ENCODE measurements at places on chromosomes 3 and 15.

DNA sequence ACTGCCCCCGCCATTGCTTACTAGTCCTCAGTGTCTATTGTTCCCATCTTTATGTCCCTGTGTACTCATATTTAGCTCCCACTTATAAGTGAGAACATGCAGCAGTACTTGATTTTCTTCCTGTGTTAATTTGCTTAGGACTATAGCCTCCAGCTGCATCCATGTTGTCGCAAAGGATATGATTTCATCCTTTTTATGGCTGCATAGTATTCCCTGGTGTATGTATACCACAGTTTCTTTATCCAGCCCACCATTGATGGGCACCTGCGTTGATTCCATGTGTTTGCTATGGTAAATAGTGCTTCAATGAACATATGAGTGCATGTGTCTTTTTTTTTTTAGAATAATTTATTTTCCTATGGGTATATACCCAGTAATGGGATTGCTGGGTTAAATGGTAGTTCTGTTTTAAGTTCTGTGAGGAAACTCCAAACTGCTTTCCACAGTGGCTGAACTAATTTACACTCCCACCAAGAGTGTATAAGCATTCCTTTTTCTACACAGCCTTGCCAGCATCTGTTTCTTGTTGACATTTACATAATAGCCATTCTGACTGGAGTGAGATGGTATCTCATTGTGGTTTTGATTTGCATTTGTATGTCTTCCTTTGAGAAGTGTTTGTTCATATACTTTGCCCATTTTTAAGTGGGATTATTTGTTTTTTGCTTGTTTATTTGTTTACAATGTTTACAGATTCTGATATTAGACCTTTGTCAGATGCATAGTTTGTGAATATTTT, 53.7 kb downstream of the GALK2 start:
- DNase-seq: no peak

GRCh38 chr3:179796421-179796820, 143.6 kb downstream of the USP13 start:
- no peak for DNase-seq

DNA sequence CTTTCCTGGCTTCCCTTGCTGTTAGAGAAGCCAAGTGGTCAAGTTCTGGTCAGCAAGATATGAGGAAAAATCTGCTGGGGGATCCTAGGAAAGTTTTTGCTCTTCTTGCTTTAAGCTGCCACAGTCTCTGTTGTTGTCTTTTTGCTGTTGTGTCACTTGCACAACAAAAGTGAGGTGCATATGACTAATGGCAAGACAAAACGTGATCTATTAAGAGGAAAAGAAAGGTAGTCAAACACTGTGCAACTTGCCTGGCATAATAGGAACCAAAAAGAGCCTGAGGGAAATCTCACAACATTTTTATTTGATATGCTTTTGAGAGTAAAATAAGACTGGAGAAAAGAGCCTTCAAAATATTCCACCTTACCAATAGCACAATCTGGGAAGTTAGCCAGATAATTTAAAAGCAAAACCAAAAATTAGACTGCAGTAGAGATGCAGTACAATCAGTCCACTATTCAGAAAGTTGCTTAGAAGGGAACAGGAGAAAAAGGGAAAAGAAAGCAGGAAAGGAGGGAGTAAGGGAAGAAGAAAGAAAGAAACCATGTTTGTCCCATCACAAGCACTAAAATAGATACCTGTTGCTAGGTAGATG, 110.0 kb upstream of the SLC4A7 start:
- no peak for DNase-seq

GRCh38 chr15:68211656-68212320, 6.7 kb upstream of the CALML4 start:
- DNase-seq: no peak

DNA sequence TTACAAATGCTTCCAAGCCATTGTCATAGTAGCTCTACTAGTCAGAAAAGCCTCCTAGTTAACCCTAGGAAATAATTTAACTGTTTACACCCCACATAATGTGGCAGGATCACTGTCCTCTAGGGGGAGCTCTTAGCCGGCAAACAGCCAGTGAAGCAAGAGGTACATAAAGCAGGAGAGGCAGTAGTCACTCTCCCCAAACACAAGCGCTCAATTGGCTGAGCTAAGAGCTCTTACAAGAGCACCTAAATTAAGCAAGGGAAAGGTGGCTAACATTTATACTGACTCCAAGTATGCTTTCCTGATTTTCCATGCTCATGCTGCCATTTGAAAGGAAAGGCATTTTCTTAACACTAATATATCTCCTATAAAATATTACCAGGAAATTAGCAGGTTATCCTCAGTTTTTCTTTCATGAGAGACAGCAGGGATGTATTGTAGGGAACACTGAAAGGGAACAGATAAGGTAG, 37.6 kb downstream of the NCEH1 start:
- DNase-seq: peak; percentile 9

DNA sequence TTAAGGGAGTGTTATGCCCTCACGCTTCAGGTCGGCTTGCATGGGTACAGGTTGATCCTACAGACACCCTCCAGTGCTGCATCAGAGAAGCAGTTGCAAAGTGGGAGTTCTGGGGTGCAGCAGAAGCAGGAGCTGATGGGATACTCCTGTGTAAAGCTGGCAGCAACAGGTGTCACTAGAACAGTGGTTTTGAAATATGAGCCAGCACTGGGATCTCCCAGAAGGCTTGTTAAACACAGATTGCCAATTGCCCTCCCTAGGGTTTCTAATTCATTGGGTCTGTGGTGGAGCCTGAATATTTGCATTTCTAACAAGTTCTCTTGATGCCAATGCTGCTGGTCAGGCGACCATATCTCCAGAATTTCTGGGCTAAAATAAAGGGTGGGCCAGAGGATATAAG, 350.4 kb downstream of the CLSTN2 start:
- no peak for DNase-seq

DNA sequence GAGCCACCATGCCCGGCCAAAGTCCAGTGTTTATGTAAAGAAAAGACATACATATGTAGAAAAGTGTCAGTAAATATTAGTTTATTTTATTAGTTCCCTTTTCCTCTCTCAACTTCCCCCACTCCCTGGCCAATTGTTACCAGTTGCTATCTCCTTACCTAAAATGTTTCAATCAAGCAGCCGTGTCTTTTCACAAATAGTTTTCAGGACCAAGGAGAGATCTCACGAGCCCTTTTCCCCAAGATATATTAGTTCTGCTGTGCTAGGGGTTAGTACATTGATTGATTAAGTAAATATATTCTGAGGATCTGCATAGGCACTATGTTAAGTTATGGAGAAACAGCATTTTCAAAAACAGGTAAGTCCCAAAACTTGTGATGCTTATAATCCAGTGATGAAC, 87.4 kb downstream of the ZIC4 start:
- DNase-seq: no peak

- no peak for DNase-seq
Observed at GRCh38 chr3:28905798-28906197, 375.1 kb upstream of the RBMS3 start.

- no peak for DNase-seq
Observed at GRCh38 chr3:77780278-77780996, 740.5 kb downstream of the ROBO2 start.

DNA sequence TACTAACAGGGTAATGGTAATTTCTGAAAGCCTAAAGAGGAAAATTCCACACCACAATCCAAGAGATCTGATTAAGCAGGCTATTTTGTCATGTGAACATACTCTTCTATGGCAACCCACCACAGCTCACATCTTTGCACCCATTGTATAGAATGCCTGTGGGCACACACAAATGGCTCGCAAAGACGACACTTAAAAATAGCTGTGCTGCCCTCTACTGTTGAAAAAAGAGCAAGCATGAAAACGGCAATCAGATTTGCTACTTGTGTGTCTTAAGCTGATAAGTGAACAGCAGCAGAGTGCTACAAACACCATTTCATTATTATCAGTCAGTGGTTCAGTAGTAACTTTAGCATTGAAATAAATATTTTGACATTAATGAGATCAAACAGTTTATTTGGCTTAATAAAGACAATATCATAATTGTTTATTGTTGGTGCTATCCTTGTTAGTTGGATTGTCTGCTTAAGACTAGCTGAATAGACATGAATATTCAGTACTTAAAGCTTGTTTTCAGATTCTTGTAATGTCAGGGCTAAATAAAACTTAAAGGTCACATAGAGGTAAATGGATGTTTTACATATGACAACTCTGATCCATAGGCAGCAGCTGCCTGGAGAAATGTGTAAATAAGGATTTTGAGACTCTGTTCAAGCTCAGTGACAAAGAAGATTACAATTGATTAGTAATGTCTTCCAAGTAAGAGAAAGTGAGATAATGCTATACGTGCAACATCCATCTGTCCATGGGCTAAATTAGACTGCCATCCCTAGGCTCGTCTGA, 199.1 kb downstream of the LRRN1 start:
- no peak for DNase-seq

- no peak for DNase-seq
Observed at GRCh38 chr3:59189526-59189925, 139.7 kb upstream of the CFAP20DC start.

DNA sequence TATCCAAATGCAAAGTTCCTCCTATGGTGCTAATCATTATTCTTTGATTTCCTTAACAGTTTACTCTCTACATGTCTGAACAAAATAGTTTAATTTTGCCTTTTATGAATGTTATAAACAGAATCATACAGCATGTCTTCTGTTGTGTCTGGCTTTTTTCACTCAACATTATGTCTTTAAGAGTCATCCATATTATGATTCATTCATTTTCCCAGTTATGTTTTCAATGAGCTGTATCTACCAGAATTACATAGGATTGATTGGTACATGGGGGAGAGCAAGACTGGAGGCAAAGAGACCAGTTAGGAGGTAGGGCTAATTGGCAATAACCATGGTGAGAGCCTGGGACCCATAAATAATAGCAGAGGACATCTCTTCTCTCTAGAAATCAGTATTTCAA, 16.6 kb upstream of the RAP2B start:
- no peak for DNase-seq

- DNase-seq: no peak
Observed at GRCh38 chr15:33014586-33014985, 179.9 kb downstream of the FMN1 start.

DNA sequence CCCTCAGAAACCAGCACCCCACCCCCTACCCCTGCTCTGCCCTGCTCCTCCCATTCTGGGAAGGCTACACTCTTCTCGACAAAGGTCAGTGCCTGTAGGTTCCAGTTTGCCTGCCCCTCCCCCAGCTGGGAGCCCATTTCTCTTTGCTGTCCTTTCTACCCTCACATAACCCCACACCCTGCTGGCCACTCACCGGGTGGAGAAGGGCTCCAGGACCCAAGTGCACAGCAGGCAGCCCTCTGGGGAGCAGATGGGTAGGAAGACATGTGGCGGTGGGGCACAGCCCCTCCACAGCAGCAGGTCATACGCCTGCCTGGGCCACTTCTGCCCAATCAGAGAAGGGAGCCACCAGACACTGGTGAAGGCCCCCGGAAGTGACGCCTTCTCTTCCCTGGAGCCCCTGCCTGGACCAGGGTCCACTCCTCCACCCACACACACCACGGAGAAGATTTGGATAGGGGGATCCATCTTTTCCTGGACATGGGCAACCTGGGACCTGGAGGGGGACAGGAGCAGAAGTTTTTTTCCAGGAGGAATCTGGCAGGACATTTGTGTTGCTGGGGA, at the start of gene THPO:
TSS of gene THPO (minus strand) at position 326 of the 564 bp plus-strand sequence. CDS start 1,948 bp downstream, outside the sequence.
- DNase-seq: no peak

GRCh38 chr15:70226337-70226980, 128.7 kb upstream of the TLE3 start:
- no peak for DNase-seq

GRCh38 chr3:133153382-133153781, 115.2 kb downstream of the TMEM108 start:
- no peak for DNase-seq

DNA sequence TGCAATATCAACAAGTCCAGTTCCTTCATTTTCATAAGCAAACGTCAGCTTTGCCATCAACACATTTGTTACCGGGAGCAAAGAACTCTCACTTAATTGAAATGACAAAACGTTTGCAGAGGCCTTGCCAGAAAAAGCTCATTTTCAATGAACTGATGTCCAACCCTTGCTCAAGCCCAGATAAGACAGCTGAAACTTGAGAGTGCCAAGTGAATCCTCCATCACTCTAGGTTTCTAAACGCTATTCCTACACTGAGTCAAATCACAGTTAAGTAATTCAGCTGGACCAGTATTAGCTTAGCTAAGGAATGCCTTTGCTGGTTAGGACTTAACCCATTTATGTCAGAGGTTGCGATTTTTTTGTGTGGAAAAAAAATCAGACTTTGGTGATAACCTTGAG, 11.5 kb downstream of the CHSY1 start:
- no peak for DNase-seq

DNA sequence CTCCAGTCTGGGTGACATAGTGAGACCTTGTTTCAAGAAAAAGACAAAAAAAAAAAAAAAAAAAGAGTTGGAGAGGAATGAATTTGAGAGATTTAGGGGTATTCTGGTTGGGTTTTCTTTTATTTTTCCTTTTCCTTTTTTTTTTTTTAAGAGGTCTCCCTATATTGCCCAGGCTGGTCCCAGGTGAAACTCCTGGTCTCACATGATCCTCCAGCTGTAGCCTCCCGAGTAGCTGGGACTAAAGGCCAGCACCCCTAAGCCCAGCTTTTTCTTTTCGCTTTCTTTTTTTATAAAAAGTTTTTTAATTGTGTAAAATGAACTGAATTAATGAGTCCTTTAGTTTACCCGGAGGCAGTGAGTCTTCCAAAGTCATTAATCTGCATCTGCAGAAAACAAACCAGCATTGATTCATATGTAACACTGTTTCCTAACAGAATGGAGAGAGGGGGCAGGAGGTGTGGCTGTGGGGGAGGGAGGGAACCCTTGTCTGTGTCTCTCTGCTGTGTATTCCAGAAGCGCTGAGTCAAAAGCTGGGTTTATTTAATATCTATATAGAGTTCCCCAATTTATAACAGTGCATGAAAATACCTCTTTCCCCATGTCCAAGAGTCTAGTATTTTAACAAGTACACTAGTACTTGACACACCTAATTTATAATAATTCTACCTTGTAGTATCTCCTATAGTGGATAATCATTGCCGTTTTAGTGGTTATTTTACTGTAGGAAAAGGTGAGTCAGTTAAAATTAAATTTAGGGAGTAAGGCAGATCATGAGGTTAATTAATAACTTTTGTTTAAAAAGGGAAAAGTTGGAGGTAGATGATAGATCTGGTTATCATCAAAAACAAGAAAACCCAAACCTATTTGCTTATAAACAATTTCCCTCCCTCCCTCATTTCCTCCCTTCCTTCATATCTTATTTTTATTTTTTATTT, 2.6 kb upstream of the DPPA4 start:
- DNase-seq: no peak

- DNase-seq: no peak
Observed at GRCh38 chr3:15804553-15805095, 6.8 kb upstream of the ANKRD28 start.

- no peak for DNase-seq
Observed at GRCh38 chr15:52801748-52802085, 11.6 kb upstream of the ONECUT1 start.

Measured in caudate nucleus (tissue), 63 donors.